ENCODE measurements at places on chromosomes 7 and 10.

GRCh38 chr10:670038-670437, 19.4 kb downstream of the DIP2C start:
- DNase-seq: no peak

DNA sequence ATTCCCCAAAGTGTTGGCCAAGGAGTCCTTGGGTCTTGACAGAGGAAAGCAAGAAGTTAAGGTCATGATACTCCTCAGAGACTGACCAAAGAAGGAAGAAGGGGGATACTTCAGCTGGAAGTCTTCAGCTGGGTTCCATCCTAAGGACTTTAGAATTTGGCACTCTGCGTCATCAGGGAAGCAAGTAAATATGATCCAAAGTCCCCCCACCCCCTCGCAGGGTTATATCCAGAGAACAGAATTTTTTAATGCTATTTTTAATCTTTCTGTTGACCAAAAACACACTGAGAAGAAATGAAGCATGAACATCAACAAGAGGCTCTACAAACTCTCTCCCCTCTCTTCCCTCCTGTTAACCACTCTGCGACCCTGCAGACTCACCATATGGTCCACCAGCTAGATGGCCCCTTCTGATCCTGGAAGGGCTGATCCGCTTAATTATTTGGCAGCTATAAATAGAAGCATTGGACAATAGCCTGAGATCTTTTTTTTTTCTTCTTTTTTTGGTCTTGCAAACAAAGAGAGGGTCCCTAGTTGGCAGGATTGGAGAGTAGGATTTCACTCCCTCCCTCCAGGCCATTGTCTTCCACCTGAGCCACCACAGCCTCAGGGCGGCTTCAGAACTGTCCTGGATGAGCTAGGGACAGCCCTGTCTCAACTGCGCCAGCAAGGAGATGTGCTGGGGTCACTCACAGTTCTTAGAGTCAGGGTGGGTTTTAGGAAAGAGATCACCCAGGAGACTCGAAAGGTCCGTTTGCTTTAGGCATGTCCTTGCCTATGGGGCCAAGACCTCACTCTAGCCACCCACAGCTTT, 196.0 kb downstream of the KCNMA1 start:
- no peak for DNase-seq

GRCh38 chr10:133199488-133199885, 30.5 kb upstream of the UTF1 start:
- DNase-seq: no peak

- DNase-seq: no peak
Observed at GRCh38 chr7:141630621-141631020, 71.3 kb downstream of the DENND11 start.

DNA sequence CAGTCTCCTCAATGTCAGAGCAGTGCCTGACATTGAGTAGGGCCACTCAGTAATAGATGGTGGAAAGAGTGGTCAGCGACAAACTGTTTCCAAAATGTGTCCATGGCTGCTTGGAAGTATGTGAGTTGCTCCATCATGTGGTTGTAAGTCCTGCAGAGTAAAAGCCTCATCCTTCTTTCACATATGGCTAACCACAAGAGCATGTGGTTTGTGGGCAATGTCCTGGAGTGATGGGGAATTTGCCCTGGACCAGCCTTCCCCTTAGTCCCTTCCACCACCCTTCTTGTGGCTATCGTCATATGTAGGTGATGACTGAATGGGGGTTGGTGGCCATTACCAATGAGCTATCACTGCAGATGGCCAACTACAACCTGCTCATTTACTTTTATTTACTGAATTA, 33.0 kb upstream of the PLXNA4 start:
- no peak for DNase-seq

DNA sequence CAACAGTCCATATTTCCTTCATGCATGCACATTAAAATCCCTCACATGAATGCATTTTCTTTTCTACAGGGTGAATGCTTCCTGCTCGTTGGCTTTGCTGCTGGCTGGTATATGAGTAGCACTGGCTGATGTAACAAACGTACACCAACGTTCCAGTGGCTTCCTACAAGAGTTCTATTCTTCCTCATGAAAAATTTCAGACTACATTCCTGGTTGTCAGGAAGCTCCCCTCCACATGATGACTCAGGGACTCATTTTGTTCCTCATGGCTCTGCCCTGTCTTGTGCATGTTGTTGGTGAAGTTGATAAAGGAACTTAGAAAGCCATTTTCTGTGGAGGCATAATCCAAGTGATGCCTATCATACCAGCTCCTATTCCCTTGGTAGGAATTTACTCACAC, 470.7 kb upstream of the KLF6 start:
- no peak for DNase-seq

GRCh38 chr7:141013345-141013715, 1.4 kb downstream of the MRPS33 start:
- peak; percentile 37 for DNase-seq
